DMS53 (cell line): ENCODE measurements at places on chromosomes 13 and 19.

DNA sequence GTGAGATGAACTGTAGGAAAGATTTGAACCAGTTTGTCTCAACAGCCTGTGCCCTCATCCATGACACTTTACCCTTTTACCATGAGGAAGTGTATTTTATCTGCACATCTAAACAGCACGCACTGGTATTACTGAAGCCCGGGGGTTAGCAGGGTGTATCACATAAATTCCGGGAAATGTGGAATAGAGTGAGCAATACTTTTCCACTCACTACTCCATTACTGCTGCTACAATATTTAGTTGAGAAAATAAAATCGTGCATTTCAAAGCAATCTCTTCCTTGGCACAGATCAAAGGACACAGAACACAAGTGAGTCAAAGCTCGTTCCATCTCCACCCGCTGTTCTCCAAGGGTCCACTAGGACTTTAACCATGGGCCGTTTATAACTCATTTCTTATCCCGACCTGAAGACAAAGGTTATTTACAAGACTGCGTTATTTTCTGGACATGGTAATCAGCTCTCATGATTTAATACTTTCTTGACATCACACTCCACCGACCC, 35.2 kb downstream of the STK24 start:
- no peak for DNase-seq

DNA sequence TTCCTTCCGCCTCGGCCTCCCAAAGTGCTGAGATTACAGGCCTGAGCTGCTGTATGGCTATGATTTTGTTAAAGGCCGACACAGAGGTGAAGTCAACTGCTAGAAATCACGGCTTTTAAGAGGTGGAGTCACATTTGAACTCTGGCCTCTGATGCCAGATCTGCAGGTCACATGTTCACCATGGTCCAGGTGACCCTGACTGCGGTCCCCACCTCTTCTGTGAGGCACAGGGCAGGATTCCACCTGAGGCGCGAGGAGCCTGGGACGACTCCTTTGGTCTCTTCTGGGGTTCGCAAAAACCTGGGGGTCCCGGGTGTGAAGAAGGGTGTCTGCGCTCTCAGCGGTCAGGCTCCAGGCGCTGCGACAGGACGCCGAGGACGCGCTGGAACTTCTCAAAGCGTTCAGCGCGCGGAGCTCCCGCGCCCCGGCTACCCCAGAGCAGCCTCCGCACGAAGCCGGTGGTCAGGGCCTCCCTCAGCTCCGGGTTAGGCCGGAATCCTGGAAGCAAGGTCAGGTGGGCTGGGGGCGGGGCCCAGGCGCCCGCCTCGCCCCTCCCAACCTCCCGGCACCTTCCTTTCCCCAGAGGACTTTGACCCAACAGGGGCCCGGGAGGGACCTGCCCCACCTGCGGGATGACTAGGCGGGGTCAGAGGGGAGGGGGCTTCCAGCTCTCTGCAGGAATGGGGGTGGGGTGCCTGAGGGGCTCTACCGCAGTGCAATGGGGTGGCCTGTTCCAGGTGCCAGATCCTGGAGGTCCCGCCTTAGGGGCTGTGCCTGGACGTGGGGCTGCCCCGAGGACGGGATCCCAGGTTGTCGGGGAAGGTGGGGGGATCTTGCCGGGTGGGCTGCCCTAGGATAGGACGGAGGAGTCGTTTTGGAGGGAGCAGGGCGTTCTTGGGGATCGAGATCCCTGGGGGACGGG, 13.0 kb downstream of the TRIP10 start:
- no peak for DNase-seq

DNA sequence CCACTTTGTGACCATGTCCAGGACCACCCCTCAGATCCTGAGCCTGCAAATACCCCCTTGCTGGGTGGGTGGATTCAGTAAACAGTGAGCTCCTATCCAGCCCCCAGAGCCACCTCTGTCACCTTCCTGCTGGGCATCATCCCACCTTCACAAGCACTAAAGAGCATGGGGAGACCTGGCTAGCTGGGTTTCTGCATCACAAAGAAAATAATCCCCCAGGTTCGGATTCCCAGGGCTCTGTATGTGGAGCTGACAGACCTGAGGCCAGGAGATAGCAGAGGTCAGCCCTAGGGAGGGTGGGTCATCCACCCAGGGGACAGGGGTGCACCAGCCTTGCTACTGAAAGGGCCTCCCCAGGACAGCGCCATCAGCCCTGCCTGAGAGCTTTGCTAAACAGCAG, 7.7 kb upstream of the CEACAM7 start:
- DNase-seq: no peak

DNA sequence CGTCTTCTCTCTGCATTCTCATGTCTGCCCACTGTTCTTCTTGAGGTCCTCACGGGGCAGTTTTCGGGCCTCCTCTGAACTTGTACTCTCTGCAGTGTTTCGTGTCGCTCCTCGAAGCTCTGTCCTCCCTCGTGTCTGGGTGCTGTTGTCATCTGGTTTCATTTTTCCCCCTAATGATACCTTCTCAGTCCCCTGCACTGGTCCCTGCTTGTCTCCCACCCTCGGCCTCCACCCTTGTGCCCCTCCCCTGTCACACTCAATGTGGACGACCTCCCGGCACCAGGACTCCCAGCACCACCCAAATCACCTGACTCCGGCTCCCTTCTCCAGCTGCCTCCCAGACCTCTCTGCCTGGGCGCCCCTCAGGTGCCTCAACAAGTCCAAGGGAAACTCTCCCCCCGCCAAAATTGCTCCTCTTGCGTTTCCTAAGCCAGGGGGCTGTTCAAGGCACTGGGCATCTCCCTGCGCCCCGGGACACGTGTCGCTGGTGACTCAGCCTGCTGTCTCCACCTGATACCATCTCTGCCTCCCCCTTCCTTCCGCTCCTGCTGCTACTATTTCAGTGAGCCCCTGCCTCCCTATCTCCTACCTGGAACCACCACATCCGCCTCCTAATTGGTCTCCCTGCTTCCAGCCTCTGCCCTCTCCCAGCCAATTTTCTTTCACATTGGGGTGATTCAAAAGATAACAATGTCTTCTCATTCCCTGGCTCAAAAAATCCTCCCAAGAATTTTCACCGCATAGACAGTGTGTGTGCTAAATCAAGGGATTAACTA, 49.5 kb downstream of the RFX2 start:
- DNase-seq: no peak

DNA sequence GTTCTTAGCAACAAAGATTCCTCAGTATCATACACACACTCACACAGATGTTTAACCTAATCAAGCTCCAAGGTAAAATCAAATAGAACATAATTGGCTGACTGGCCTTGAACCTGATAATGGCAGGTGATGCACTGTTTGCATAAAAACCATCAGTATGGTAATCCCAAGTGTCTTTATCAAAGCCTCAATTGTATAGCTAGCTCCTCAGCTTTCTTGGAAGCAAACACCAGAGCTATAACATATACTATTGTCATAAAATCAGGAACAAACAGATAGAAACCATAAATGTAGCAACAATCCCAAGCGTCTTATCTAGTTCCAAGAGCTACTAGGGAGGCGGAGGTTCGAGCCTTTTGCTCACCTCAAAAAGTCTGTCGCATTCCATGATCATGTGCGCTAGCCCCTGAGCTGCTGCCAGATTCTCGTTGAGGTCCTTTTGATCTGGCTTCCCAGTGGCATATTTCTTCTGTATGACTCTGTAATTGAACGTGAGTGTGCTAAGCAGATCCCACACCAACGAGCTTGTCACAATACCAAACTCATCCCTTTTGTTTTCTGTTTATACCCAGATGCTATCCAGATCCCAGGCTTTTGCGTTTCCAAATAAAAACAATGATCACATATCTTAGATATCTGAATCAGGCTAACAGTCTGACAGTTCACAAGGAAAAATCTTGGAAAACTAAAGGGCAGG, 95.3 kb downstream of the KL start:
- no peak for DNase-seq

DNA sequence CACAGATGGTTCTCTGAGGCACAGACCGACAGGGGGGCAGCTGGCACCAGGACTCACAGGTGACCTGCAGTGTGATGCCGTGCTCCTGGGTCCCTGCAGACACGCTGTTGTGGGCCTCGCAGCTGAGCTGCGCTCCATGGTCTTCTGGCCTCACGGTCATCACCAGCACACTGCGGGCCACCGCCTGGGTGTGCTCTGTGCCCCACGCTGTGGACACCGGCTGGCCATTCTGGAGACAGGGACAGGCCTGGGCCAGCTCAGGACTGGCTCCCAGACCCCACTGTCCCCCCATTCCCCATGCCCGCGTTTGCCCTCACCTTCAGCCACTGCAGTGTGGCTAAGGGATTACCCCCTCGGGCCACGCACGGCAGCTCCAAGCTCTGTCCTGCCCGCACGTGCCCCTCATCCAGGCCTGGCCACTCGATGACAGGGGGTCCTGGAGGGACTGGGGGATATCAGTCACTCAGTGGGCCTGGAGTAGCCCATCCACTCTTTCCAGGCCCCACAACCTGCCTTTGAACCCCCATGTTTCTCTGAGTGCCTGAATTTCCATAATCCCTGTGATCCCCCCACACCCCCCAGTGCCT, 3.3 kb downstream of the NPHS1 start:
- DNase-seq: no peak

- peak; percentile 34 for DNase-seq
These were observed 162.5 kb downstream of the OLFM4 start for GRCh38 chr13:53191091-53191490.

GRCh38 chr19:15417699-15418098, 1.1 kb downstream of the AKAP8L start:
- no peak for DNase-seq

GRCh38 chr13:21550918-21551317, 53.1 kb downstream of the MICU2 start:
- DNase-seq: peak; percentile 23

DNA sequence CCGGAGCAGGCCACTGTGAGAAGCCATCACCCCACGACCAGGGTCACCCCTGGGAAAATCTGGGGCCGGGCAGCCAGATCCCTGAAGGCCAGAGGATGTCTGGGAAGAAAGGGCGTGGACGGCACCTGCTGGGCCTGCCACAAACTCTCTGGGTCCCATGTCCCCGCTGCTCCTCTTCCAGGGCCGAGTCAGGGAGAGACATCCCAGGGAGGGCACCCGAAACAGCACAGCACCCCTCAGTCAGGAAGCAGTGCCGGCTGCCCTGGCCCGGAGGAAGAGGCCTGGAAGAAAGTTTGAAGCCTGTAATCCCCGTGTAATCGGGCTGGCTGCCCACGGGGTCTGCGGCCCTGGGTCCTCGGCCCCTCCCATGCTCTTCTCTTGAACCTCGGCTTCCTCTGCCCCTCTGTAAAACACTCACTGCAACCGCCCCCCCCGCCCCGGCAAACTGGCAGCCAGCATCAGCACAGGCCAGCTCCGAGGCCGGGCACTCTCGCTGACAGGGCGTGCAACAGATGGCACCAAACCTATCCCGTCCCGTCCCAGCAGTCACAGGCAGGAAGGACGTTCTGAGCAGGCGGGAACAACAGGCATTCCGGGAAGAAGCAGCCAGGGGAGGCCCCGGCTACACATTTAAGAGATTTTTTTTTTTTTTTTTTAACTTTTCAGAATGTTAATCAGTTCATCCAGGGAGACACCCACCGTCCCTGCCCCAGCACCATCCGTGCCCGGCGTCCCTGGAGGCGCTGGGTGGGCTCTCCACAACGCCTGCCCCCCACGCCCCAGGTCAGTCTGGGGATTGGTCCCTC, 1.5 kb downstream of the SBNO2 start:
- peak; percentile 47 for DNase-seq

DNA sequence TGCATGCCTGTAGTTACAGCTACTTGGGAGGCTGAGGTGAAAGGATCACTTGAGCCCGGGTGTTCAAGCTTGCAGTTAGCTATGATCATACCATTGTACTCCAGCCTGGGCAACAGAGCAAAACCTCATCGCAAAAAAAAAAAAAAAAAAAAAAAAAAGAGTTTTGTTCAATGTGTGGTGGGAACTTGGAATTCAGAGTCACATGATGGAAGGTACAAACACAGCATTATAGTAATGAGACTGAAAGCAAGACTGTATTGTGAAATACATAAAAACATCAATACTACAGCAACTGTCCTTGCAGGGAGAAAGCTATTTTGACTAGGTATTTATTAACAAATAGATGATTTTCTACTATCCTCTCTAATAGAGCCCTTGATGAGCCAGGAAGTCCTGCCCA, 393.2 kb downstream of the DLEU7 start:
- DNase-seq: no peak

DNA sequence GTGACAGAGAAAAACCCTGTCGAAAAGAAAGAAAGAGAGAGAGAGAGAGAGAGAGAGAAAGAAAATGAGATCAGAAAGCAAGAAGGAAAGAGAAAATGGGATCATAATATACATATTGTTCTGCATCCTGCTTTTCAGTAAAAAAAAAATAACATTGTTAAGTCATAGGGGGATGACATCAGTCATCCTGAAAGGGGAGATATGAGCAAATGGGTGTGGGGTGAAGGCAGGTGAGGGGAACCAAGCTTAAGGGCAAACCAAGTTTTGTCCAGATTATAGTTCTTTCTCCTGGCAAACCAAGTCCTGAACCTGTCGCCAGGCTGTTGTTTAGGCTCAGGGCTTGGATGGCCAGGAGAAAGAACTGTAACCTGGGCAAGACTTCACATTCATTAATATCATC, 92.6 kb upstream of the TMTC4 start:
- no peak for DNase-seq

DNA sequence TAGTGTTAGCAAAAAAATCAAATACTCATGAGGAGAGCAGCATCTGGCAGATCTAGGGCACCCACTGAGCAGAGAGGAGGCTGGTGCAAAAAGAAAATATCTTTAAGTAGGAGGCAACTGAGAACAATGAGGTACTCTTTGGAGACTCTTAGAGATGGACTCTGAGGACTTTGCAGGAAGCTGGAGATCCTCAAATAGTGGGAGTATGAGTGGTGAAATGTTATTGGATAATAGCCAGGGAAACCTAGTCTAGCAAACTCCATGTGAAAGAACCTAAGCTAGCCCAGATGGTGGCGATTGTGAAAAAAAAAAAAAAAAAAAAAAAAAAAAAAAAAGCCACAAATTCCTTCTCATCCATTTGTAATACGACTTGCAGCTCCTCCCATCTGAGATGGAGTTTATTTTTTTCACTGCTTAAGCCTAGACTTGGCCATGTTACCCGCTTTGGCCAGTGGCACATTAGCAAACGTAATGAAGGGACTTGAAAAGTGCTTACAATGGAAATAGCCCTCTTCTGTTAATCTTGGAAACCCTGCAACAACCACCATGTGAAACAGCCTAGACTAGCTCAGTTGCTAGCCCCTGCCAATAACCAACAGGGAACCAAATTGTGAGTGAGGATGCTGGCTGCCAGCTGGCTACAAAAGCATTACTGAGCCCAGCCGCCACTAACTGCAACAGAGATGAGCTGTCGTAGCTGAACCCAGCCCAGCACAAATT, 476.2 kb downstream of the KLF12 start:
- DNase-seq: no peak
